CD4-positive, alpha-beta T cell treated with Interleukin-6 for 4 hours (primary cell): ENCODE measurements at places on chromosomes 5 and 9.

GRCh38 chr5:130045334-130045733 lies 141.1 kb downstream of the CHSY3 start:
- DNase-seq, result no peak

- no peak for DNase-seq
These were observed 50.3 kb upstream of the ACO1 start for GRCh38 chr9:32334112-32334511.

- no peak for DNase-seq
These were observed 73.9 kb downstream of the GABRA1 start for GRCh38 chr5:161921781-161922180.

- DNase-seq, result no peak
These were observed 48.6 kb downstream of the SHB start for GRCh38 chr9:38020151-38021076.

- no peak for DNase-seq
These were observed 16.3 kb downstream of the BRD3OS start for GRCh38 chr9:134041649-134041962.

DNA sequence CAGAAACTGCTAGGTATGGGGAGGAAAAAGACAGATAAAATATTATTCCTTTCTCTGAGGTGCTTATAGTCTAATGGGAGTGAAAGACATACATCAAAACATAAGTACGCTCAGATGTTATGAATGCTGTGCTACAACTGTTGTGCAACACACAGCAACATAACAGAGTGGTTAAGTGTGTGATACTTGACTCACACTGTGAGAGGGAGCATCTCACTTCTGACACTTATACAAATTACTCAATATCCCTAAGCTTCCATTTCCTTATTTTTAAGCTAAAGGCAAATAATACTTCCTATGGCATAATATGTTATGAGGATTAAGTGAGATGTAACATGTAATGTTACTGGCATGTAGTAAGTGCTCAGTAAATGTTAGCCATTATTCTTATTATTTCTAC lies 110.6 kb upstream of the FER start:
- no peak for DNase-seq

DNA sequence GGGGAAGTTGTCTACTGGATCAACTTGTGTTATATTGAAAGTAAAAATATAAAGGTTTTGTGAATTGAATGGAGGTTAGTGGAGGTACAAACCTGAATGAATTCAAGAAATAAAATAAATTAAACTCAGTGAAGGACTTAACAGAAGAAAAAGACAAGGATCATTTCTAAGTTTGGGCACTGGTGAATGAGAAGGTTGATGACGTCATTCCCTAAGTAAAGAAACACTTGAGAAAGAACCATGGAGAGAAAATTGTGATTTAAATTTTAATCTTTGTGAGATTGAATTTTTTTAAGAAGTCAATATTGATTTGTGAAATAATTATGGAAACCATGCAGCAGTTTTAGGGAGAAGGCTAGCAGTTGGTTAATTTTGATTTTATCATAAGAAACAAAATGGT lies 900.3 kb upstream of the TYRP1 start:
- DNase-seq, result no peak

DNA sequence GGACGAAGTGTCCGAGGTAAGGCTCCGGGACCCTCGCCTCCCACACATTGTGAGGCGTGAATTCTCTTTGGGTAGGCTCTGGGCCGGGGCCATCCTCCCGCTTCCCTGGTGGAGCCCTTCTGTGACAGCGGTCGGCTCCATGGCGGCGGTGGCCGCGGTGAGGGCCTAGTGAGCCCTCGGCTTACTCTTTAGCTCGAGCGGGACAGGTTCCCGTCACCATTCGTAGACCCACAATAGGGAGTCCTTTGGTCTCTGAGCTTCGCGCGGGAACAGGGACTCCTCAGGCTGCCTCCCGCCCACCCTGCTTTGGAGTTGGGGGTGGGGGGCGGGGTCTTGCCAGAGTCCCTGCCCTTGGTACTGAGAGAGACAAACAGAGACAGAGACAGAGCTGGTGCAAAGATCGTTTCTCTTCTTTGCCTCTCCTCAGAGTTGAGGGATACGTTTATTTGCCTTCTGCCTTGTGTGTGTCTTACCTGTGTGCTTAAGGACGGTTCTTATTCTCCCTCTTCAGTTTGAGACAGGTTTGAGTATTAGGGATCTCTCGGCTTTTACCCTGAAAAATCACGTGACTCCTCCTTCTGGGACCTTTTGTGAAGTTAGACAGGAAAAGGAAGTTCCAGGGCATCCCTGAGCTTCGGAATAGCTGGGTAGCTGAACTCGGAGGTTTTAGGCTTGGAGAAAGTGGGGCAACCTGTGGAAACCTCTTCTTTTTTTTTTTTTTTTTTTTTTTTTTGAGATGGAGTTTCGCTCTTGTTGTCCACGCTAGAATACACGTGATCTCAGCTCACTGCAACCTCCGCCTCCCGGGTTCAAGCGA lies 833 bp downstream of the ANKHD1 start:
- peak; percentile 38 for DNase-seq

- DNase-seq, result no peak
These were observed 98.0 kb upstream of the MAP1B start for GRCh38 chr5:72009280-72009679.

DNA sequence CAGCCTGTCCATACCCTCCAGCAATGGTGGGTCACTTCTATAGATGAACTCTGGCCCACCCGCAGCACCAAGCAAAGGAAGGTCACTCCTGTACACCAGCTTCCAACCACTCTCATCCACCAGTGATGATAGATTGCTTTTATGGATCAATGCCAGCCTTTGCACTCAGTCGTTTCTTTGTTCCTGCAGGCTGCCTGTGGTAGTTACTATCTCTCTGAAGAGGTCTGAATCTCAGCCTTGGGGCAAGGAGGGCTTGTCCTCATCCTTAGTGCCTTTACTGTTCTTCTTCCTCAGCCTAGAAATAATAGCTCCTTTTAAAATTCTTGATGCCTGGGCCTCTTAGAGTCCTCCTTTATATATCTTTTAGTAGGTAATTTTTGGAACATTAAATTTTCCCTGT lies 100.8 kb downstream of the TMC1 start:
- no peak for DNase-seq

- no peak for DNase-seq
These were observed 255.7 kb downstream of the HCN1 start for GRCh38 chr5:45440466-45440865.
